ENCODE measurements at places on chromosomes 5 and 9.

- DNase-seq = no peak
Observed at GRCh38 chr5:4976902-4977301, 163.2 kb upstream of the ADAMTS16 start.

DNA sequence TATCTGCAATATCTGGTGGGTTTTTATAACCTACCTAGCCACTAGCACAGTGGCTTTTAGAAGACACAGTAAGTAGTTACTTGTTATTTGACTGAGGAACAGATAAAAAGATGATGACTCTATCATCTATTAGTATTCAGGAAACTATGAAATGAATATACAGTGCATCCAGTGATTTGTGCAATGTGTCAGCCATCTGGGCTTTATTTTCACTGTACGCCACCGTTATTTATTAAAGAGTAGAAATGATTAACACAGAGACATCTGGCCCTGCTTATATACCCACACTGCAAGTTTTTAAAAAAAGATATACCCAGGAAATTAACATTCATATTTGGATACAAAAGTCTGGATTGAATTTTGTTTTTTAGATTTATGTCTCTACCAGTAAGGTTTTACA, 408.4 kb downstream of the PDE4D start:
- DNase-seq = no peak

DNA sequence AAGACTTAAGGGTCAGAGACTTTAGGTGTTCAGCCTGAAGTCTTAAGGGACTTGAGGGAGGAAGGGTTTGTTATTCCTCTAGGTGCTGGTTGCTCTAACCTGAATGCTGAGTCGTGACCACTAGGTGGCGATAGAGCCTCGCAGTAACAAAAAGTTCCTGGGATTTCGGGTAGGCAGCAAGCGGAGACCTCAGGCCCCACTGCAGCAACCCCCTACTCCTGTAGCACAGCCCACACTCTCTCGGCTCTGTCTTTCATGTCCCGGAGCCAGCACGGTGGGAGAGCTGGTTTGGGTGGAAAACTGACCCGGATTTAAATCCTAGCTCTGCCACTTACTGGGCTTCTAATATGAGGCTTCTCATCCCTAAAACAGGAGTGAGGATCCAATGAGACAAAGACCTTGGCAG, 100.3 kb upstream of the PANK3 start:
- DNase-seq = peak; percentile 39

DNA sequence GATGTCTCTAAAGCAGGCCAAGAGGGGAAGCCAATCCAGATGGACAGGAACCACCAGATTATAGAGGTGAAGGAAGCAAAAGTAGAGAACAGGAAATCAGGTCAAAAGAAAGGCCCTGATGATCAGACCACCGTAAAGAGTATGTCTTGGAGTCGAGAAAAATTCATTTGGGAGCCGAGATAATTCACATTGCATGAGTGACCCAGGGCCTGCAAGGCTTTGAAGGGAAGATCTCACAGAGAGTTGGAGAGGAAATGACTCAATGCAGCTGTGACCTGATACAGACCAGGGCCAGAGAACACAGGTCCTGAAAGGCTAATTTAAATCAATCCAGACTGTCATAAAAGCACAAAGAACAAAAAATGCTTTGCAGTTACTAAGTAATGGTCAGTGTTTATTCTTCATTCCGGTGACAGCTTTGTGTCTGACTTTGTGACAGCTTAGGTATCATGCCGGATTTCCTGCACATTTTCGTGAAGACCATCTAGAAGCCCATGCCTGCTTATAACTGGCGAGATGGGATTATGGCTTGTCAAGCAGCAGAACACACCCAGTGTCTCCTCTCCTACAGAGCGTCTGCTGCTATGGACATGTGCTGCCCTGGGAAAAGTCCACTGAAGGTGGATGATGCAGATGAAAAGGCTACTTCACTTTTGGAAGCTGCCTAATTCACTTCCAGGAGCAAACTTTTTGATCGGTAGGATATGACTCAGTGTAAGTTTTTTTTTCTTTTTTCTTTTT, 5.8 kb upstream of the ACTBL2 start:
- no peak for DNase-seq

GRCh38 chr9:113503131-113503541, 39.6 kb downstream of the RGS3 start:
- no peak for DNase-seq

DNA sequence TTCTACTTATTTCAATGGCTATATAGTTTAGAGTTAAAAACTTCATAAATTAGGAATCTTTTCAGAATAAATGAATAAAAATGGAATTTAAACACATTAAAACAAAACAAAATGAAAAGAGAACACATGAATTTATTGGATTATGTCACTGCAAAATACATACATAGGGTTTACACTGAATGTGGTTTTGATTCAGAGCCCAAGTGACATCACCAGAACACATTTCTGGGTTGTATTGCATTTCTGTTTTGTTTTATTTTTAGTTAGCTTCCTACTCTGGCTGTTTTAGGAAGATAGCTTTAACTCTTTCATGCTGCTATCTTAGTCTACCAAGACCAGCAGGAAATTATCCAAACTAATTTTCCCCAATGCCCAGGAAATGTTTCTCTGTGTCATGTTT, 1935.0 kb downstream of the EFNA5 start:
- no peak for DNase-seq

DNA sequence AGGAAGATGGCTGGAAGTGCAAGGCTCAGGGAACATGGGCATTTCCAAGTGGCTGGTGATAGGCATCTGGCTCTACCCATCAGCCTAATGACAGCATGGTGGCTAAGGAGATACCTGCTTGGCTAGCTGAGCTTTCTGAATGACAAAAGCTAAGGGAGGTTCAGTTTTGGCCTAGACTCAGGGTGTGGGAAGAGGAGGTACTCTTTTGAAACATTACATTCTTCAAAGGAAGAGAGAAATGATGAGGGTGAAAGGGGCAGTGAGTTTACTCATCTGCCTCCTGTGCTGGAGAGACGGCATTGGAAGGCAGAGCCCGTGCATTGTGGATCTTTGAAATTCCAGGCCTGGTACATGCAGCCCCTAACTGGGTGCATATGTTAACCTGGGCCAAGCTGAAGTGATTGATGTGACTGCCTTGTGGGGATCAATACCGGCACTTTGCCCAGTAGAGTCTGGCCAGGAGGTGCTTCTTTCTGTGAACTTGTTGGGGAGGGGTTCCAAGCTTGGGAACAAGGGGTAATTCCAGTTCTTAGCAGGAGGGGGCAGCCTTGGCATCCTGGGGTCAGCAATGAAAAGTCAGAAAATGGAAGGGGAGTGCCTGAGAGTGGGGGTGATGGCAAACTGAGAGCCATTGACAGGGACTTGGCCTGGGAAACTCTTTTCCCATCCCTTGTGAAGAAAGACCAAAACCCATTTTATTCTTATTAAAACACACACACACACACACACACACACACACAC, 108.6 kb downstream of the ACER2 start:
- DNase-seq = no peak

- DNase-seq = no peak
Observed at GRCh38 chr5:125348221-125348692, 601.8 kb upstream of the ZNF608 start.

Measured in HL-60 (cell line).